ENCODE measurements at places on chromosomes 5 and 9.

DNA sequence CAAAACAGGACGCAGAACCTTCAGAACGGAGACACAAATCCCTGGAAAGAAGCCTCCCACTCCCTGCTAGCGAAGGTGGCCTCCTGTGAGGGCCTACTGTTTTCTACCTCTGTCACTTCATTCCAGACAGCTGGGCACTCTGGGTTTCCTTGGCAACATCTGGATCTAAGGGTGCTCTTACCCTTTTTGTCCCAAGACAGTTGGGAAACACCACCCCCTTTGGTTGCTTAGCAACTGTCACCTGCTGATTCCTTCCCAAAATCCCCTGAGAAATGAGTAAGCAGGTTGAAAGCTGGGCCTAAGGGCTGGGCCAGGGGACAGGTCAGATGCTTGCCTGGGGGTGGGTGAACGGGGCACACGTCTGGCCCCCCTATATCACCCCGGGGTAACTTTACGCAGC, 29.4 kb downstream of the NANS start:
- DNase-seq: no peak

DNA sequence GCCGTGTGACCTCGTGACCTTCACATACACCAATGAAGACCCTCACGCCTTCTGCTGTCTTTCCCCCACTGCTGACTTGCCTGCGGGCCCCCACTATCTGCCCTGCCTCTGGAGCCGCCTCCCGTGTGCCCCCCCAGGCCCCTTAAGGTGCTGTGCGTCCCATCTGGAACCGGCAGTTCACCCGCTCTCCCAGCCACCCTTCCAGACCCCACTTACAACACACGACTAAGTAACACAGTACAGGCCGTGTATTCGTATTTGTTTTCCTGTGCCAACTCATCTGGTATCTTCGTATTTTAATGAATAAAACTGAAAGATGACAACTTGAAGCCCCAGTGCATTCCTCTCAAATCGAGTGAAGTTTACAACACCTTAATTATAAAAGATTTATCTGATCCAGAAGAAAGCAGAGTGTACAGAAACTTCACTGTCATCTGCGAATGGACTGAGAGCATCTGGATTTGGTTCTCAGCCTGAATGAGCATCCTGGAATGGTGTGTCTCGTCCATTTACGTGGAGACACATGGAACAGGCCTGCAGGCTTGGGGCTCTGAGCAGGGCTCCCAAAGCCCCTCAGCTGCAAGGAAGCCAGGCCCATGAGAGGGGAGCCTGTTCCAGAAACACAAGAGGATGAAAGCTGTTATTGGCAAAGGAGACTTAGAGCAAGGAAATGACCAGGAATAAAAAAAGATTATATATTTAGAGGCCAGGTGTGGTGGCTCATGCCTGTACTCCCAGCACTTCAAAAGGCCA, 21.9 kb upstream of the TERT start:
- DNase-seq: no peak

- peak; percentile 21 for DNase-seq
Measured at GRCh38 chr5:56409331-56410190, 176.4 kb upstream of the ANKRD55 start.

DNA sequence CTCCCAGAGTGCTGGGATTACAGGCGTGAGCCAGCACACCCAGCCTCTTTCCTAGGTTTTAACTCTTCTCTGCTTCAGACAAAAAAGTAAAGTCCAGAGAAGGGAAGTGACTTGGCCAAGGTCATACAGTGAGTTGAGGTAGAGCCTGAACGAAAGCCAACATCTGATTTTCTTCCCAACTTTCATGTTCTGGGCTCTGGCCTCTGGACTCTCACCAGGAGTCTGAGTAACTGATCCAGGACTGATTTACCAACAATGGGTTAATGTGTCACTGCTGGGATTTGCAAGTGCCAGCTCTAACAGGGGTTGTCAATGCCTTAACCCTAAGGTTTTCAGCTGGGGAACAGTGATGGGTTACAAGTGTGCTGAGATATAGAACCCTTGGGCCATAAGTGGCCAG, 32.2 kb upstream of the LARP1 start:
- no peak for DNase-seq

- no peak for DNase-seq
Measured at GRCh38 chr5:119570910-119571309, 58.4 kb upstream of the FAM170A start.

- DNase-seq: no peak
Measured at GRCh38 chr9:26706223-26706622, 186.4 kb downstream of the CAAP1 start.

- DNase-seq: no peak
Measured at GRCh38 chr9:118570066-118570465, 799.2 kb downstream of the BRINP1 start.

- no peak for DNase-seq
Measured at GRCh38 chr9:78304357-78304756, 7.4 kb downstream of the PSAT1 start.

- no peak for DNase-seq
Measured at GRCh38 chr5:113721171-113721570, 207.7 kb downstream of the YTHDC2 start.

GRCh38 chr9:79692857-79693571, 121.2 kb downstream of the TLE4 start:
- no peak for DNase-seq

DNA sequence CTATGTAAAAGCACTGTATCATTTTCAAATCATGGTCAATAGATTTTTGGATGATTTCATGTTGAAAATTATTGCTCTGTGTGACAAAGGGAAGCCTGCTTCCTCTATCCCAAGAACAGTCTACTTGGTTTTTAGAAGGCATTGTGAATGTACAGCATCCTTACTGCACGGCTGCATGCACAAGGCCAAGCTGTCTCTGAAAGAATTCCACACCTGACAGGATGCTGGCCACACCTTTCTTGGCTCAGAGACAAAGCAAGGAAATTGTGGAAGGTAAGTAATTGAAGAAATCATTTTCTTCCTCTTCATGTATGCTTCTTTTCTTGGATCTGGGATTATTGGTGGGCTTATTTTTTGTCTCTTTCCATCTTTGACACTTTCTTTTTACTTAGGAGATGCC, 53.7 kb upstream of the VCAN start:
- DNase-seq: no peak

GRCh38 chr9:109994141-109994540, 213.8 kb downstream of the C9orf152 start:
- DNase-seq: no peak

- DNase-seq: no peak
Measured at GRCh38 chr5:111518777-111519176, 6.4 kb upstream of the STARD4 start.

DNA sequence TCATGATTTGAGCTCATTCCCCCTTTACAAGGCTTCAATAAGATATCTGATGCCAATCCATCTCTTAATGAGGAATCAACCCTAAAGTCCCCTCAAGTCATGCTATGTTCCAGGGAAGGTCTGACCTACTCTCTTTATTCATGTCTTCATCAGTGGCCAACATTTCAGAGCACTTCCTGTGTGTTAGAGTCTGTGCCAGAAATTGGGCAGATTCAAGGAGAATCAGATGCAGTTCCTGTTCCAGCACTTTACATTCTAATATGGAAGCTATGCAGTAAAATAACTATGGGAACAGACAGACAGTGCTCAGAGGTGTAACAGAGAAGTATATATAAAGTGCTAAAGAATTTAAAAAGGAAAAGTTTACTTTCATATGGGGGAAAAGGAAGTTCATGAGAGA, 193.4 kb upstream of the NR4A3 start:
- no peak for DNase-seq

DNA sequence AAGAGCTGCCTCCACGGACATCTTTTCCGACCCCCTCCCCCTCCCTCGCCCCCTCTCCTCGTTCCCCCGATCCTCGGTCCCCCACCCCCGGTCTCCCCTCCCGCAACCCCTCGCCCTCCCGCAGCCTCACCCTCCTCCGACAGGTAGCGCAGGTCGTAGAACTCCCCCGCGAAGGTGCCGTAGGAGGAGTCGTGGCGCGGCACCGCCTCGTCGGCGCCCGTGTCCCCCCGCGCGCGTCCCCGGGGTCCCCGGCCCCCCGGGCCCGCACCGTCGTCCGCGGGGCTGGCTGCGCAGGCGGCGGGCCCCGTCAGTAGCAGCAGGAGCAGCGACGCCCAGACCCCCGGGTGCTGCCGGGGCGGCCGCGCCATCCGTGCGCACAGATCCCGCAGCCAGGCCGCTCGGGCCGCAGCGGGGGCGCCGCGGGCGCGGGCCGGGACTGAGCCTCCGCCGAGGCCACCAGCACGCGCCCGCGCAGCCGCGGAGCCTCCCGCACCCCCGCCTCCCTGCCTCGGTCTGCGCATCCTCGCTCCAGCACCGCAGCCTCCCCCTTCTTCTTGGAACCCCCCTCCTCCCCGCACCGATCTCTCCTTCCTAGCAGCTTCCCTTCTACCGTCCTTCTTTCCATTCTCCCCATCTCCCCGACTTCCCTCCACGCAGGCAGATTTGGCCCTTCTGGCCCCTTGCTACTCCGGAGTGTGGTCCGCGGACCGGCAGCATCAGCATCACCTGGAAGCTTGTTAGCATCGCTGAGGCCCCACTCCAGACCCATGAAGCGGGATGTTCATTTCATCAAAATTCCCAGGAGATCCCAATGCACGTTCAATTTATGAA, at the start of gene FRRS1L:
TSS of gene FRRS1L (minus strand) at position 479 of the 831 bp plus-strand sequence. CDS start at position 368, 111 bp downstream.
- no peak for DNase-seq
